ENCODE measurements at places on chromosomes 11 and 22. TPM values are rescaled to one million over a fixed set of nuclear protein-coding genes. Genes with fewer than 3 reads are reported as not detected.

GRCh38 chr22:22616636-22617035 is 27.8 kb upstream of the GGTLC2 start:
- no peak overlapping the region for H3K4me3 ChIP-seq
- no peaks in the 10 kb centered on the region for H3K4me1 ChIP-seq
- H3K27me3 ChIP-seq = peaks cover 30% of the 10 kb centered on the region
- no peak overlapping the region for H3K27ac ChIP-seq

- peaks cover 9% of the 10 kb centered on the region for H3K27me3 ChIP-seq
- no peak overlapping the region for H3K27ac ChIP-seq
- no peaks in the 10 kb centered on the region for H3K36me3 ChIP-seq
These were observed 17.9 kb downstream of the SEC14L3 start for GRCh38 chr22:30453731-30454510.

- no peak overlapping the region for H3K27ac ChIP-seq
- H3K36me3 ChIP-seq = no peaks in the 10 kb centered on the region
- DNase-seq = no peak
- no peak overlapping the region for H3K4me3 ChIP-seq
- H3K27me3 ChIP-seq = peaks cover 28% of the 10 kb centered on the region
These were observed 39.2 kb downstream of the RTN4R start for GRCh38 chr22:20228939-20229272.

- no peak for DNase-seq
- peaks cover 45% of the 10 kb centered on the region for H3K27me3 ChIP-seq
- no peak overlapping the region for H3K4me3 ChIP-seq
These were observed 66.8 kb upstream of the GRK3 start for GRCh38 chr22:25497716-25498115.

The C11orf54 gene
- 12.8 TPM for total RNA-seq

The RFPL3 gene
- total RNA-seq = not detected

- H3K27me3 ChIP-seq = peaks cover 9% of the 10 kb centered on the region
- no peak overlapping the region for H3K27ac ChIP-seq
- no peak for DNase-seq
- H3K4me3 ChIP-seq = no peak overlapping the region
- H3K36me3 ChIP-seq = no peaks in the 10 kb centered on the region
These were observed 3.8 kb upstream of the GGA1 start for GRCh38 chr22:37604875-37605274.

GRCh38 chr11:64245401-64245796 is 1.3 kb downstream of the PPP1R14B start:
- H3K4me1 ChIP-seq = peaks cover 50% of the 10 kb centered on the region
- no peaks in the 10 kb centered on the region for H3K27me3 ChIP-seq
- H3K27ac ChIP-seq = peak overlapping the region; percentile 68
- H3K36me3 ChIP-seq = peaks cover 47% of the 10 kb centered on the region

The ZNF214 gene
- not detected for total RNA-seq

DNA sequence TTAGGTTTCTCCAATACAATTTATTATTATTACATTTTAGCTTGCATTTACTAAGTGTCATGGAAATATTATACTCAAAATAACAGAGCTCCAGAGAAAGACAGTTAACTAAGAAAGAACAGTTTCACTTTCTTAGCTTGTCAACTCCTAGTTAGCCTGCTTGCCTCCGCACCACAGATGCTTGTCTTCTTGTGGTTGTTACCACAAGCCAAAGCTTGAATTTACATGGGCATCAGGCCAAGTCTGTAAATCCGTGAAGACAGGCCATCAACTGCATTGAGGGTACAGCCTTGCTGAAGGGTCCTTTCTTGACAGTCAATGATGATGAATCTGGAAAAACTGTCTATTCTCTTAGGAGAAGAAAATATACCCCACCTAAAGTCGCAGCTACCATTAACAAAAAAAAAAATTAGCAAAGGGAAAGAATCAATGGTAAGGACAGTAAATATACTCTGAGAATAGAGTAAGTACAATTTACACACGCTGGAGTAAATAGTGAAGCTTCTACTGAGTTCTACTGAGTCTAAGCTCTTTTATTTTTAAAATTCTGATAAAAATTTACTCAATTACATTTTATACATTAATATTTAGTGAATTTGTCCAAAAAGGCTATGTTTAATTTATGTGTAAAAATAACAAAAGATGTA is 15.6 kb upstream of the DENND5A start:
- no peaks in the 10 kb centered on the region for H3K36me3 ChIP-seq
- no peaks in the 10 kb centered on the region for H3K27me3 ChIP-seq
- H3K27ac ChIP-seq = no peak overlapping the region
- H3K4me1 ChIP-seq = peaks cover 6% of the 10 kb centered on the region
- no peak overlapping the region for H3K4me3 ChIP-seq
- peak; percentile 47 for DNase-seq

Data from SJSA1 (cell line).